ENCODE measurements at places on chromosomes 3 and 15.

DNA sequence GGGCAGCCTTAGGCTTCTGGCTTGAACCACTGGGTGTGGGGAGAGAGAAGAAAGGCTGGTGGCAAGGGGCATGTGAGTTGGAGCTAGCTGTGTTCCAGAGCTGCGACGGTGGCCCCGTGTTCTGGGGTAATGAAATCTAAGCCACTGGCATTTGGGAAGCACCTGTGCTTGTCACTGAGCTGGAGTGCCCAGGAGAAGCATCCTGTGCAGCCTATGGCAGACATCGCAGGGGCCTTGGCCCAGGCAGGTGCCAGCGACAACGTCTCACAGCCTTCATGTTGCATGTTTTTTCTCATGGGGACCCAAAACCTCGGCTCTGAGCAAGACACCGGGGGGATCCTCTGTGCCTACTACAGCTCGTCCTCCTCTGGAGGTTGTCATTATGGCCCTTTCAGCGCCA lies 91.1 kb upstream of the PLXNA1 start:
- no peak for DNase-seq

GRCh38 chr3:51703068-51703760 lies 3.7 kb upstream of the GRM2 start:
- no peak for DNase-seq

DNA sequence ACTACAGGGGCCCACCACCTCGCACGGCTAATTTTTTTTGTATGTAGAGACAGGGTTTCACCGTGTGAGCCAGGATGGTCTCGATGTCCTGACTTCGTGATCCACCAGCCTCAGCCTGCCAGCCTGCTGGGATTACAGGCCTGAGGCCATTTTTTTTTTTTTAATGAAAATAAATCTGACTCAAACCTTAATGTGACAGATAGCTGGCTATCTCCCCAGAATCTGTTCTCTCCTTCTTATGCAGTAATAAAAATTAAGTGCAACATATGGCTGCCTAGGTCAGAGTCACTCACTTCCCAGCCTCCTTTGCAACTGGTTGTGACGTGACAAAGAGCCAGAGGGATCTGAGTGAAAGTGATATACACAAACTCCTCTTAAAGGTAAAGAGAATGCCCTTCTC lies 53.0 kb downstream of the ZNF148 start:
- DNase-seq, result no peak

DNA sequence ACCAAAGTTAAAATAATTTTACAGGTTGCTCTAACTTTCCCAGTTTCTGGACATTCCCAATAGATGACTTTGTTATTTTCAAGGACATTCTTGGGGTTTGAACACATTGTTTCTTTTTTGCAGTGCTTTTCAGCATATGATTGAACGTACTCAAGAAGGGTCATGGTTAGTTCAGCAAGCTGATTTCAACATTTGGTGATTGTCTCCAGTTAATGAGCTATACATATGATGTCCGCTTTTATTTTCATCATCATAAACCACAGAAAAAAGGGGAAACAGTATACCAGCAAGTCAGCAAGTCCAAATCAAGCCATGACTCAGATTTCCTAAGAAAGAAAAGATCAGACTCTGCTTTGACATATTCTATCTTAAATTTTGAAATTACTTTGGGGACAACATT lies 69.4 kb downstream of the B3GALNT1 start:
- no peak for DNase-seq

- DNase-seq, result no peak
Observed at GRCh38 chr3:179881791-179882190, 154.9 kb downstream of the PEX5L start.

DNA sequence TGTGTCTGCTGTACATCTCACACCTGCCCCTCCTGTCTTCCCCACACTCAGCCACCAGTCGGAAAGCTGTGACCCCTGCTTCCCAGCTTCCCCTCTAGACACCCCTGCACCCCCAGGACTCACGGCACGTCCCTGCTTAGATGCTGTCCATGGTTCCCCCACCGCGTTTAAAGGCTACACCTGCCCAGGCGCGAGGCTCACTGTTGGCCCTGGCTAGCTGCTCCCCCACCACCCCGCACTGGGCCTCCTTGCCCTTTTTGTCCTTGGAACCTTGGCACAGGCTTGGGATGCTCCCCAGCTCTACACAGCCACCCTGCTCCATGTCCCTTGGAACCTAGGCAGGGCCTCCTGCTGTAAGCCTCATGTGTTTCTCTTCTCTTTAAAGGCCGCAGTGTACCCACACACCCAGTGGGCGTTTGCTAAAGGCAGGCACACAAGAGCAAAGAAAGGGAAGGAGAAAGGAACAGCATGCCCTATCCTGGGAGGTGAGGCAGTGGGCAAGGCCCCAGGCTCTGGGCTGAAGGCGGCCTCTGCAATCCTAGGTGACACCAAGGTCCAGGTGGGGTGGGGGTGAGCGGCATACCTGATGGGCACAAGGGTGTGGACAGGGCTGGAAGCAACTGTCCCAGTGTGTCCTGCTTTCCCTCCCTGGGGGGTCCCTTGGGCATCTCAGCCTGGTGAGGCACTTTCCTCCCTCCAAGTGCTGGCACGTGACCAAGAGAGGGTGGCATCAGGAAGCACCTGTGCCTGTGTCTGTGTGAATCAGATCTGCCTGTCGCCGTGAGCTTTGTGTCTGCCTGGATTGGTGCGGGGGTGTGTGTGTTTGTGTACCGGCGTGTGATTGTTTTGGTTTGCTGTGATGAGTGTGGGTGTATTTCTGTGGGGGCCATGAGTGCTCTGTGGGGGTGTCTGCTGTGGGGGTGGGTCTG lies 54.4 kb downstream of the TPRA1 start:
- DNase-seq, result no peak

DNA sequence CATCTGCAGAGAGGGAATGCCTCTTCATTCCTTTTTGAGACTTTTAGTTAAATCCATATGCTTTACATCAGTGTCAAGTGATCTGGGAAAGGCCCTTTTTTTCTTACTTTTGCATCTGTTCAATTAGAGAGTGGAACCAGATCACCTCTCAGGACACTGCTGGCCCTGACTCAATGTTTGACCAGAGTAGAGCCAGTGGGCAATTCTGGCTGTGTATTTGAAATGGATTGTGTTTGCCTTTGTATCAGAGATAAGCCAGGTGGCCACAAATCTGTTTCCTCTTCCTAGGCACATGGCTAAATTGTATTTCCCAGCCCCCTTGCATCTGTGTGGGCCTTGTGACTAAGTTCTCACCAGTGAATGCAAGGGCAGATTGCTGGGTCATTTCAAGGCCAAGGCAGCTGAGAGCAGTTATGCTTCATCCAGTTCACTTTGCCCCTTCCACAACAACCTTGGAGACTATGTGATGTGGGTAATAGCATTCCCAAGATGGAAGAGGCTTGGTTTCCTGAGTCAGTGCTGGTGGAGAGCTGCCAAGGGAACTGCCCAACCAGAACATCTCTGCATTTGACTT lies 75.6 kb upstream of the CACNA2D3 start:
- DNase-seq, result no peak

DNA sequence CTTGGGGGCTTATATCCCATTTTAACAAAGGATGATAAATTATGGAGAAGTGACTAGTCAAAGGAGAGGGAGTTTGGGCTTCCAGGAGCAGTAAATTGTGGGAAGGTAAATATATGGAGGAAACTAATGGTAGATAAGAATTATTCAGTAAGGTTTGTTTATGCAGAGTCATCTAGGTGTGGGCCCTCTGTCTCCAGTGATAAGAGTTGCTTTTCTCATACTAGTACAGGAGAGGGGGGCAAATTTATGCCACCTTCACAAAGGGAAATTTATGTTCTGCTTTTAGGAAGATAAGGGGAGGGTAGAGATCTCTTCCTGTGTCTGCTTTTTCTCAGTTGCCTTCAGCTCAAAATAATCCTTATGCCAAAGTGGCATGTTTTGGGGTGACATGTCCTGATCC lies 383.7 kb upstream of the PPP2R3A start:
- no peak for DNase-seq

DNA sequence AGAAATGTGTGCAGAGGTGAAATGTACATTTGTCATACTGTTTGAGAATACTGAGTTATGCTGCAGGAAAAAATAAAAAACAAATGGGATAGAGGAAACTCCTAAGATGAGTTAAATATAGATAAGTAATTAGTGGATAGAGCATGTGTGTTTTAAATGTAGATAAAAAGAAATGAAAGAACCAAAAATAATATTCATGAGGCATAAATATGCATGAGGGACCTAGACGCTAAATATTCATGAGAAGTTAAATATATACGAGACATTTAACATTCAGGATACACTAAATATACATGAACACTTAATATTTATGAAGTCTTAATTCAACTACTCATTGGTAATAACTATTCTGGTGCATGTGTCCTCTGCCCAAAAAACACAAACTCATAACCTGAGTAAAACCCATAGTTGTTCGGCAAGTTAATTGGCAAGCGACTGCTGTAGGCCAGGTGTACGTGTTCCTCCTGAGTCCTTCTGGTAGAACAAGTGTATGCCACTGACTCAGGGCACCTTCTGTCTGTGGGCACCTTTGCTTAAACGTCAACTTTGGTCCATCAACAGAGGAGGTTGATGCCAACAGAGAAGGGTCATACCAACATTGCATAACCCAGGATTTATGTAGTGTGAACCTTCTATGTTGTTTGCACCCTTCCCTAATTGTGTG lies 24.5 kb upstream of the DENND6A start:
- no peak for DNase-seq

- DNase-seq, result no peak
Observed at GRCh38 chr3:81953111-81953510, 191.7 kb upstream of the GBE1 start.

GRCh38 chr3:101544161-101544850 lies 17.4 kb upstream of the TRMT10C start:
- DNase-seq, result no peak

All from SW 1271 (cell line).